Activated effector memory CD4-positive, alpha-beta T cell treated with Interleukin-2 at 50 U/mL for 16 hours (primary cell): ENCODE measurements at places on chromosomes 1 and 21.

DNA sequence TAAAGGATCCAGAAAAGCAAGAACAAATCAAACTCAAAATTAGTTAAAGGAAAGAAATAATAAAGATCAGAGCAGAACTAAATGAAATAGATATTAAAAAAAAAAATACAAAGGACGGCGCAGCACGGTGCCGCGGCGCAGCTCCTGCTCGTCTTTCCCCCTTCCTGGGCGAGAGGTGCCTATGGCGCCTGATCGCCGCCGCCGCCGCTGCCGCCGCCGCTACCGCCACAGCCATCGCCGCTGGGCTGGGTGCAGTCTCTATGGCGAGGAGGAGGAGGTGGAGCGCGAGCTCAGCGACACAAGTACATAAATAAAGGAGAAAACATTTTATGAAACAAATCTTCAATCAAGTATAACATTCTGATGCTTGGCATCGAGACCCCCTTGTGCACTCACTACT, 77.6 kb upstream of the VANGL1 start:
- no peak for DNase-seq

DNA sequence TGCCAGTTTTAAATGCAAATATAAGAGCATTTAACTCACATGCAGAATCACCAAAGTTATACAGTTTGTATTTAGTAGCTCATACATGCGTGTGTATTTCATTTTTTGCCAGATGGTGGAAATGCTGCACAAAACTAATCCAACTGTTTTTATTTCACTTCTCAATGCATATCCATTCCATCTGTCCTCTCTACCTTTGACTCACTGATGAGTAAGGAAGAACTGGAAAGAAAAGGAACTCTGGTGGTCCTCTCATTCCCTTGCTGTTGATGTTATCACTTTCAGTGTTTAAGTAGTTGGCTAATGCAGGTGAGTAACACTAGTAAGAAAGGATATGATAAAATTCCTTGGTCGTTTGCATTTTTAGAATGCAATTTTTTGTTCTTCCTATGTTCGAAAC, 5.7 kb upstream of the SLC1A7 start:
- DNase-seq: no peak

DNA sequence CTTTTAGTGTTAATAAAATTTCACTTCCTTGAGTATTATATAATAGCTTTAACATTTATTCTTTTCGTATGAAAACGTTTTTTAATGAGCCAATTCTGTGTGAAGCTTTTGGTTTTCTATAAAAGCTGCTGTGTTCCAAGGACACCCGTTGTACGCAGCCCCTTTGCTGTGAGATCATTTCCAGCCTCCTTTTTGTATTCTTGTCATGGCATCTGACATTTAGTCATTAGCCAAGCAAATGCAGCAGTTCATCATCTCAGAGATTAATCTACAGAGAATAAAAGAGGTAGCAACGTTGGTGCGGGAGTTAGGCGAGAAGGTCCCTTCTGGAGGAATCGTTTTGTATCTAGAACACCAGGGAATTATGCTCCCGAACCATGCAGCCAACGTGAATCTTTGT, 1.3 kb upstream of the UMODL1 start:
- no peak for DNase-seq

DNA sequence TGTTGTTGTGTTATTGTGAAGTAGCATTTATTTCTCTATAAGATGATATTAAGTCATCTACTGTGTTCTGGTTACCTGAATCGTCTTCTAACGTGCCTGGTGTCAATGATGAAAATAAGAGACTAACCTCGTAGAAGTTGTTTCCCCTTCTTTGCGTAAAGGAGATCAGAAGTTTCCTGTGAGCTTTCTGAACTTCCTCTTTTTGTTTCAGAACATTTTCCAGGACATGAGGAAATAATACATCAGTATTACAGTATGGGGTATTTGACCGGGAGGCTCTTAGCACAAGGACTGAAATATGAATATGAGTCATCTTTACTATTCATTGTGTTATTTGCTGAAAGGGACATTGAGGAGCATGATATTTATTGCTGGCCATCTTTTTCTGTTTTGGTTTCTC, 1.3 kb downstream of the ST6GALNAC3 start:
- no peak for DNase-seq

DNA sequence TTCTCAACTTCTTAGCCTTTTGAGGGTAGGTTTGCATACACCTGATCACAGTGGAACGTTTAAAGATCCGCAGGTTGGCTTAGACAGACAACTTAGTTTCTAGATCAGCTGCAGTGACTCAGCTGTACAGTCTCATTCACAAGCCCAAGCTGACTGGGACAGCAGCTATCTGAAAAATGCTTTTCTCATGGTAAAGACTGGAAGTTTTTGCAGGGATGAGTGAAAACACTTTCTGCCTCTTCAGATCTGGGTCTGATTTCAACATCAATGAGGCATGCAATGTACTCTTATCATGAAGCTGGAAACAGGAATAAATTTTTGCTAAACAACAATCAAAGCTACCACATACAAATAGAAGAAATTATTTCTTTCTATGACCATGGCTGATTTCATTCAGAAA, 61.1 kb upstream of the PTBP2 start:
- DNase-seq: no peak

DNA sequence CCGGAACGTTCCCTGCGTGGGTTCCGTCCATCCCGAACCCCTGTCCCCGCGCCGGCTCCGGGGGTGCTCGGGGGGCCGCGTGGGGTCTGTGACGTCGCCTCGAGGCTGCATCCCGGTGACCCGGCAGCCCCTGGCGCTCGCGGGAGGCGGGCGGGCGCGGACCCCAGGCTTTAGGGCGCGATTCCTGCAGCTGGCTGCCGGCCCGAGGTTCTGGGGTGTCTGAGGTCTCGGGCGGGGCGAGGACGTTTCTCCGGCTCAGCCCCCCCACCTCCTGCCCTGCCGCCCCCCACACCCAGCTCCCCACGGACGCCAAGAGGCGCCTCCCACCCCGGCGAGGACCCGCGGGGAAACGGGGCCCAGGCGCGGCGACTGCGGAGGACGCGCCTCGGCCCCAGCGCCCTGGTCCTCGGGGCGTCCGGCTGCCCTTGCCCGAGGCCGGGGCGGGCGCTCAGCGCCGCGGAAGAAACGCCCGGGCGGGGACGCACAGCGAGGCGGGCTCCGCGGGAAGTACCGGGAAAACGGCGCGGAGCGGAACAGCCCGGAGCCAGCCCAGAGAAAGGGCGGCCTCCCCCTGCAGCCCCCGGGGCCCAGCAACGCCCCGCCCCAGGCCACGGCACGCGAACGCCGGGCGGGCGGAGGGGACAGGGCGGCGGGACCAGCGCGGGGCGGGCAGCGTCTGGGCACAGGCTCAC, 1.3 kb upstream of the PCBP3 start:
- no peak for DNase-seq

DNA sequence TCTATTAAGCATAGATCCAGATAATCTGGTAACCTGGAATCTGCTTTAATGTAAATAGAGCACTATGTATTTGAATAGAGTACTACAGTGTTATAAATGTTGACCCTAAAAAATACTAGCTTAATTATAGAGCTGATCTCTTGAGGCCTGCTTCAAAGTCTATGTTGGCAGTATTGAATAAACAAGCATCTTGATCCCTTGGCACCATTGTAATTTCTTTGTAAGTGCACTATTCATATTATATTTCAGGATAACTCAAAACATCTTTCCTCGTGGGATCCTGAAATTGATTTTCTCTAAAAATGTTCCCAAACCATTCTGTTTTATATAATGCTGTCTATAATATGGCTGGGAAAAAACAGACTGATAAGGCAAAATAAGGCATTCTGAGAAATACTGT, 10.8 kb downstream of the CTTNBP2NL start:
- no peak for DNase-seq

- DNase-seq: no peak
Observed at GRCh38 chr1:8003438-8004112, 22.5 kb downstream of the ERRFI1 start.
